ENCODE measurements at places on chromosomes 11 and 22.

GRCh38 chr11:130139401-130139800 lies 20.2 kb upstream of the ST14 start:
- no peak for DNase-seq

DNA sequence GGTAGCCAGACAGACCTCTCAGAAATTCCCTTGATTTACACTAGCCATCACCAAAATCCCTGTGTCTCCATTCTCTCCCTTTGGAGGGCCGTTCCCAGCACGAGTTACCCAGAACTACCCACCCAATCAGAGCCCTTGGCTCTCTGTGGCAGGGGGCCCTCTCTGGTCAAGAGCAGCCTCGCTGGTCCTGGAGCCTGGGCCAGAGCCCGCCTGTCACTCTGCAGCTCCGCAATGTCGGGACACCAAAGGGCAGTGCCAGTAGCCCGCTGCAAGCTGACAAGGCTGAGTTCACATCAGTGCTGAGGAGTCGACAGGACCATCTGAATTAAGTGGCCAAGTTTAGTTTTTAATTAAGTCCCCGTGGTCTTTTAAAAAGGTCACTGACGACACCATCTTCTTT lies 241.6 kb downstream of the ST3GAL4 start:
- no peak for DNase-seq

GRCh38 chr11:114827736-114828135 lies 149.4 kb downstream of the NXPE2 start:
- no peak for DNase-seq

- DNase-seq, result no peak
Measured at GRCh38 chr22:31451709-31452571, 37.7 kb downstream of the EIF4ENIF1 start.

- no peak for DNase-seq
Measured at GRCh38 chr11:61747967-61748285, 4.5 kb upstream of the MYRF start.
